NCI-H2171 (cell line): ENCODE measurements at places on chromosomes 5 and 9.

GRCh38 chr9:89519366-89519805 is 21.5 kb upstream of the SEMA4D start:
- no peak for DNase-seq

DNA sequence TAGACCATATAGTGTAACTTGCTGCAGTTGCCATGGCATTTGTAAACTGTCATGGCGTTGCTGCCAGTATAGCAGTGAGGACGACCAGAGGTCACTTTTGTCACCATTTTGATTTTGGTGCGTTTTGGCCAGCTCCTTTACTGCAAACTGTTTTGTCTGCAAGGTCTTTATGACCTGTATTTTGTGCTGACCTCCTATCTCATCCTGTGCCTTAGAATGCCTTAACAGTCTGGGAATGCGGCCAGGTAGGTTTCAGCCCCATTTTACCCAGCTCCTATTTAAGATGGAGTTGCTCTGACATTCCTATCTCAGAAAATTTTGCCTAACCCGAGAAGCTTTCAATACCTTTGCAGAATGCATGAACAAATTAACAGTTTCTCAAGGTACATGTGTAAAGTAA is 914.4 kb upstream of the ACO1 start:
- no peak for DNase-seq

GRCh38 chr9:89277454-89277853 is 33.5 kb upstream of the CKS2 start:
- DNase-seq: no peak

DNA sequence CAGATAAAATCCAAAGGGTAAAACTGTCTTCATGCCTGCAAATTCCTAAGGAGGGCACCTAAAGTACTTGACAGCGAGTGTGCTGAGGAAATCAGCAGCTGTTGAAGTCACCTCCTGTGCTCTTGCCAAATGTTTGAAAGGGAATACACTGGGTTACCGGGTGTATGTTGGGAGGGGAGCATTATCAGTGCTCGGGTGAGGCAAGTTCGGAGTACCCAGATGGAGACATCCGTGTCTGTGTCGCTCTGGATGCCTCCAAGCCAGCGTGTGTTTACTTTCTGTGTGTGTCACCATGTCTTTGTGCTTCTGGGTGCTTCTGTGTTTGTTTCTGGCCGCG is 727 bp upstream of the ADRB2 start:
- DNase-seq: no peak

DNA sequence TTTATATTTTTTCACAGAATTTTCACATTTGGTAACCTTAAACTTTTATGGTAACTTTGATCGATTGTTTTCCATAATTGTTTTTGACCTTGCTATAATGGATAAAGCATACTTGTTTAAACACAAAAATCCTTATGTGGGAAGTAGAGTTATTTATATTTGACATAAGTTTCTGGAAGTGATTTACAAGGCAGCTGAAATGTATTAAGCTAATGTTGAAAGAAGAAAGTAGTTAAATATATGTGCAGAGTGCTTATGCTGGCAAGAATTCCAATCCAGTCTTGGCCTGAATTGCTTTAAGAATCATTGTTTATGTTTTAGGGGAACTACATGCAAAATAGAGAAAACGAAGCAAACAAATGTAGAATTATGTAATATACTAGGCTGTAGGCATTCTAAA is 763.6 kb downstream of the TAF11L14 start:
- DNase-seq: no peak

DNA sequence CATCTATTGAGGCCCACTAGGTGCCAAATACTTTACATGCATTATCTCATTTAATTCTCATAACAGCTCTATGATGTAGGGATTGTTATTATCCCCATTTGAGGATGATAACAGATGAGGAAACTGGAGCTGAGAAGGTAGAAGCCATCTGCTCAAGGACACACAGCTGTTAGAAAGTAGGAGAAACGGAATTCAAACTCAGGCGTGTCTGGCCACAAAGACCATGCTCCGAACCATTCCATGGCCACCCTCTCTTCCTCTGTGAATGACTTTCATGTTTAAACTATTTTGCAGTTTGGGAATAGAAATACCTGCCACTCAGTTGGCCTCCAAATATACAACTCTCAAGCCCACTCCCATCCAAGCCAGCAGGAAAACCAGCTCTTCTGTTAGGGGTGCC is 87.6 kb upstream of the ANKRD55 start:
- no peak for DNase-seq

DNA sequence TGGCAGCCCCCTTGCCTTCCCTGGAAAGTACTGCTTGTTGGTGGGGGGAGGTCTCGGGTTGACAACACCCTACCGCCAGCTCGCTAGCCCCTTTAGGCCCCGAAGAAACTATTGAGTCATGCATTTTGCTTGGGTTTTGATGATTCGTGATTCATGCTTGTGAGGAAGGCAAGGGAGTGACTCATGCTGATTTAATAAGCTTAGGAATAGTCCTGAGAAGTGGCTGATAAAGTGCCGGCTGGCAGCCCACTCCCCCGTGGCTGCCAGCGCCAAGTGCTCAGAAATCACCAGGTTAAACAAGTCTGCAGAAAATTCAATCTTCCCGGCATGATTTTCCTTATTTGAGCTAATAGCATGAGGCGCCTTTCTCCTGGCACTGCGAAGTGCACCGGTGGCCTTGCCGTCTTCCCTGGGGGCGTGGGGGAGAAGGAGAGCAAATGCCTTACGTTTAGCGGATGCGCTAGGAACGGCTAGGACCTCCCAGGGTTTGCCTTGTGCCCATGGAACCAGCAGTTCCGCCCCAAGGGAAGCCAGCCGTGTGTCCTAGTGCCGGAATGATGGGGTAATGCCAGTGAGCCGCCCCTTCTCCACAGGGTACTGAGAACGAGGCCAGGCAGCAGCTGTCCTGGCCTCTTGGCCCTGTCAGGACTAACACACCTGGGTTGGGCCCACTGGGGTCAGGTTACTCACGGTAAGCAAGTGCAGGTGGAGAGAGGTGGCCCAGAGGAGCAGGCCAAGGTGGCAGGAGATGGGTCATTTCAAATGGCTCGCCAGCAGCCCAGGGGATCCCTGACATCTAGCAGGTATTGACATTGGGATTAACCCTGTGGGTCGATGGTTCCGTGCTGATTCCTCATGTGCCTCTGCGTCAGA is 151.9 kb downstream of the MACROH2A1 start:
- DNase-seq: no peak

- DNase-seq: no peak
Observed at GRCh38 chr5:125485771-125486170, 739.3 kb upstream of the ZNF608 start.

DNA sequence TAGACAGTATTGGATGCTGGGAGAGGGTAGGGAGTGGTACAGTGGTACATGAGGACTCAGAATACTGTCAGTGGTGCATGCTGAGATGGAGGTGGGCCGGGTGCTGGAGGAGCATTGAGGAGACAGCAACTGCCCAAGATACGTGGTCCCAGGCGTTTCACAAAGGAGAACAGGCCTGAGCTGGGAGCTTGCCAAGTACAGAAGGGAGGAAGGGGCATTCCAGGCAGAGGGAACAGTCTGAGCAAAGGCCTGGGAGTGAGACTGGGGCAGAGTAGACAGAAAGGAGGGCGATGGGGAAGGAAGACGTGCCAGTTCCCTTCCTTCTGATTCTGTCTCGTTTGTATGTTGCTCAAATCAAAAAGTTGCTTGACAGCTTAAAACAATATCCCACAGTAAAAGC is 15.2 kb downstream of the GALNT12 start:
- no peak for DNase-seq

- no peak for DNase-seq
Observed at GRCh38 chr5:118988866-118989180, 476 bp upstream of the DTWD2 start.

GRCh38 chr9:122097679-122098315 is 4.7 kb upstream of the TTLL11 start:
- no peak for DNase-seq

GRCh38 chr5:45110399-45110798 is 301.7 kb downstream of the MRPS30 start:
- DNase-seq: no peak

GRCh38 chr5:143806579-143806978 is 5.4 kb upstream of the HMHB1 start:
- peak; percentile 46 for DNase-seq

GRCh38 chr5:168611165-168611564 is 32.0 kb upstream of the PANK3 start:
- DNase-seq: no peak

DNA sequence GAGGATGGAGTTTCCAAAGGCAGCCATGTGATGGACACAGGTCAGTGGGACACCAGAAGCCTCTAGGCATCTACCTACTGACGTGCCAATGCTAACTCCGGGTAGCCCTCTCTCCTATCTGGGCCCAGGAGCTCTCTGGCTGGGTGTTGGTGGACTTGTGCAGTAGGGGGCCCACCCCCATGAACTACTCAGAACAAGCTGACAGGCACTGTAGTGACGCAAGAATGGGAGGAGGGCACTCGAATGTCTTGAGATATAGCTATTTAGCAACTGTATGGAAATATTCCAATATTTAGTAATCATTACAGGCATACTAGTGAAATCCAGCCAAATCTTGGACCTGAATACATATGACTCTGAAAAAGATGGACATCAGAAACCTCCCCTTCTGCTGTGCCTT is 5.7 kb upstream of the DOCK2 start:
- no peak for DNase-seq

DNA sequence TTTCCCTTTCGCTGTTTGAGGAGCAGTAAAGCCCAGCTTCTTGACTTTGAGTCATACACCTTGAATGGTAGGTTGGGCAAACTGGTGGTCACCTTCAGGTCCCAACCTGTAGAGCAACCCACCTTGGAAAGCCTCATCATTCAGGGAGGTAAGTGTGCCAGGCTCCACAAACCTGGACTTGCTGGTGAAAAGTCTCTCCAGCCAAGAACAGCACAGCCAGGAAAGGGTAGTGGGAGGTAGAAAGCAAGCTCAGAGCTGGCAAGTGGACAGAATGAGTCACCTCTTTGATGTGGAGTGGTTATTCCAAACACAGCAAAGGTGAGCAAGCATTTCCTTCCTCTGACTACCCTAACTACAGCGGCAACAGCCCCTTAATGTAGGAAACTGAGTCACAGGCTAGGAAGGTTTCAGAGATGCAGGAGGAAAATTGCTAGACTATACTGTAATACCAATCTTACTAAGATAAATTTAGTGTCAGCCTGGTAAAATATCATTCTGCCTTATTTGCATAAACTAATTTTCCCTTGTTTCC is 117.5 kb upstream of the MTAP start:
- no peak for DNase-seq
